AML-193 (cell line): ENCODE measurements at places on chromosomes 7 and 10.

DNA sequence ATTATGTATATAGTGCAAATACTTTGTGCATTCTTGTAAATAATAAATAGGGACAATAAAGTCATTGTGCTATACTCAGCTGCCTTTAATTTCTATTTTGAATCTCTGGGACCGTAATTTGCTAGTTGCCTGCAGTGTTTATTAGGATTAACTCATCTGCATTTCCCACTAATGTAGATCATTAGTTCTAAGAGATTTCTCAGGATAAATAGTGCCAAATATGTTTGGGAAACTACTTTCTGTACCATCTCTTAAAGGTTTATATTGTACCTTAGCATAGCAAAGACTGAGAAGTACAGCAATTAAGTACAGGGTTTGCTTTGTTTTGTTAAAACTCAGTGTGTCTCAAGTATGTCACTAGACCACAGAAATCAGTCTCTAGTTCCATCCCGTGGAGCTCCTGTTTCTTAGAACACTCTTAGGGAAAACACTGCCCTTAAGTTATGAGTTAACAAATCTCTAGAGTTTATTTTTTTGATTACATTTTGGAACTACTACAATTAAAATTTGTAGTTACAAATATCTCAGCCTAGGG lies 26.0 kb downstream of the ADD3 start:
- no peak for DNase-seq

DNA sequence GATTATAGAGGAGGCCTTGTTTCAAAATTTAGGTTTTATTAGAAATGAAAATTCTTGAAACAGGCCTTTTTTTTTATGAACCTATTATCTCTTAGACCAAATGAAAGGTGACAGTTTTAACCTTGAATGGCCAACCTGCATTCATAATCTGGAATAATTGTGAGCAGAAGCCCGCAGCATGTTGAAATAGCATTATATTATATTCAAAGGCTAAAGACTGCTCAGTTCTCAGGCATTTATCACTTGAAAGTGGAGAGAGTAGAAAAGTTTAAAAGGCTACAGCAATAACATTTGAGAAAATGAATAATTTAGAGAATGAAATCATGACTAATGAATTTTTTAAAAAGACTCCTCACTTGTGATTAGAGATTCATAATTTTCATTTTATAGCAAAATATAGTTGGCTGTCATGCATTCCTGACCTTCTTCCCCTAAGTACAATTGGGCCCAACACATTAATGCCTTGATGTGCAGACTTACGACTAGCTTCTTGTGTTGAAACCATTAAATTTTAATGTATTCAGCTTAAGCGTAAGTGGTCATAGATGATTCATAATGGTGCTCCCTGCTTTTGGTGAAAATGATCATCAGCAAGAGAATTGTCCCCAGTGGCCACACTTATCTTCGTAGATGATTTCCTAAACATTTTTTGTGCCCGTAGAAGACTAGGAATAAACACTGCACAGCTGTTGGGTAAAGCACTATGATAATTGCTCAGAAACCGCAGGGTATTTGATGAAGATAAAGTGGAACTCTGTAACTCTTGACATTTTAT lies 346.6 kb upstream of the BMPER start:
- DNase-seq = no peak

DNA sequence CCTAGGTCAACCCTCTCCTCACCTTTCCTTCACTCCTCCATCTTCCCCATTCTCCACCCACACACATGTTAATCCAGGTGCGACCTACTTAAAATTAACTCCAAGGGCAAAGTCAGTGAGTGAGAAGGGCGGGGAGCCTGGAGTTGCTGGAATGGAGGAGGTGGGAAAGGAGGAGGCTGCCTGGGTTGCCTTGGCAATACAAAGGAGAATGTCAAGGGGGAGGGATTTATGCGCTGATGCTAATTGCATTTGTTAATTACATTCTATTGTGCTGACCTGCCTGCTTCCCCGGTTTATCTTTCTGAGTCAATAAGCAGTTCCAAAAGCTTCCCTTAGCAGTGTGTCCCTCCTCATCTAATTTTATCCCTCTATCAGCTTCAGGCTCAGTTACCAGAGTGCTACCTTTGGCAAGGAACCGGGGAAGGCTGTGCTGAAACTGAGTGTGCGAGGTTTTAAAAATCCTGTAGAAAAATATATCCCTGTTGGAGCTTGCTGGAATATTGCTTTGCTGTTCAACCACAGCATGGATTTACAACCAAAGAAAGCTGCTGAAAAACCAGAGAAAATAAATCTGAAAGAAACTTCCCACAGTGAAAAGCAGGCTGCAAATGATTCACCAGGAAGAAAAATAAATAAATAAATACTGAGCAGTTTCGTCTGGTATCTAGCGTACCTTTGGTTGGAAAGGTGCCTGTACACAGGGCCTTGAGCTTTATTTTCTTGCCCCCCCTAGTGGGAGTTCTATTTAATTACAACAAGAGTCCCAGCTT lies 113.2 kb upstream of the DGKB start:
- peak; percentile 42 for DNase-seq

DNA sequence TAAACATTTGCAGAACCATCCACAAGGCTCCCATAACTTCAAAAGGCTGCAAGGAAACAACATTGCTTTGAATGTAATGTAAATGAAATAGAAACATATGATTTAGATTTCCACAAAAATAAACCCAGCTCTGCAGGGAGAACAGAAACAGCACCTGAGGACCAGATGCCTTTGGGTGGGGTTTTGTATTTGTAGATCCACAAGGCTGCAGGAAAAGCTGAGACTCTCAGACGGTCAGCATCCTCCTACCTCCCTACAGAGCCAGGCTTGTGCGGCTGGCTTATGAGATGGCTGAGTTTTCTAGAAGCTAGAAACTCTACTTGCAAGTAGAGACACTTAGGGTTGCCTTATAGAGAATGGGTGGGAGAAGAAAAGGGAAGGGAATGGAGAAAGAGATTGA lies 49.8 kb downstream of the FAM107B start:
- no peak for DNase-seq

DNA sequence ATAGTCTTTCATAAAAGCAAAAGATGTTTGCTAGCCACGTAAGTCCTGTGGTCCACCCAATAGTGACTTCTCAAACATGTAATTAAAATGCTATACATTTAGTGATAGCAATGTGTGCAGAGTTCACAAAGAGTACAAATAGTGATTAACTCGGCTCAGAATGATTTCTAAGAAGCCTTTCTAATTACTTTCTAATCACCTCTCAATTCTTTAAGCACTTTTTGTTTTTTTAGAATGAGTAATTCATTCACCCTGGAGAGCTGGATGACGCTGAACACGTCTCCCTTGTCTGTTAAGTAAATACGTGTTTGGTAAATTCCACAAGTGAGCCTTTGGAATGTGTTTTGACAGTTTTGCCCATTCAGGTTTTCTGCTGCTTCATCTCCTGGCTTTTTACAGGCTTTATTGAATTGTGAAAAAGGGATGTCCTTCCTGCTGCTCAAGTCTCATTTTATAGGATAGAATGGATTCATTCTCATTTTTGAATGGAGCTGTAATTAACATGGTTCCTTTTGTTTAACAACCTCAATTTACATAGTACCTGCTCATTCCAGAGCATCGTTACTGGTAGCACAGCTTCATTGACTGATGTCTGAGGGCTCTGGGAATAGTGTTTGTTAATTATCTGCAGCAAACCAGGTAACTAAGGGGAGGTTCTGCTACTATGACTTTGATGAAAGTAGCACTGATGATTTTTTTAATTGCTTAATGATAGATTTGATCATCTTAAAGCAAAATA lies 212.1 kb downstream of the VTI1A start:
- DNase-seq = no peak

DNA sequence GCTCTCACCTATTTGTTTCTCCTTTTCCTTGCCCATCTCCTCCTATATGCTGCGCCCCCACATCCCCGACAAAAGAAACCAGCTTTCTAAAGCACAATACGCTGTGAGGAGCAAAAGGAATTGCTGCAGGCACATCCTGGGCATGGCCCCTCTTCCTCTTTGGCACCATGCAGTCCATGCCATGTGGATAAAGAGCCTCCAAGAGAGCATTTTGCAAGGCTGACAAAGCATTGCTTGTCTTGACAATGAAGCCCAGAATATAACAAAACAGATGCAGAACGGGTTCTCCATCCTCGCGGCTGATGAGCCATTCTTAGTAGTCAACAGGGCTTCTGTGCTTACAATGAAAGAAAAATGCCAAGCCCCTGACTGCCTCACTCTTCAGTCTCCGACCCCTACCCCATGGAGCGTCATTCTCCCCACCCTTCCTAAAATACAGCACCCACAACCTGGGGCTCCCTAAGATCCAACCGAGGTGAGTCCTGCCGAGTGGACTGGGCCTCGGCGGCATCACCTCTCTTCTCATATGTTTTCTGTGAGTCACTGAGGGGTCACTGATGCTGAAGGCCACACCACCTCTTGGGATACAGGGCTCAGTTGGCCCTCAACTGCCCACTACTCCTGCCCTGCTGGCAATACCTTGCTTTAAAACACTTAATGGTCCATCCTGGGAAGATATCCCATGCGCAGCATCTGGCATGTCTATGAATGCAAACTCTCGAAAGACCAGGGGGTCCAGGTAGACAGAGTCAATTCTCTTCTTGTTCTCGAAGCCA lies 47.5 kb downstream of the GSDME start:
- DNase-seq = no peak

GRCh38 chr7:35415411-35415822 lies 161.5 kb upstream of the TBX20 start:
- DNase-seq = no peak

- no peak for DNase-seq
Observed at GRCh38 chr10:50625649-50626132, 1.9 kb upstream of the SGMS1 start.

GRCh38 chr10:70405037-70405824 lies 1.3 kb downstream of the EIF4EBP2 start:
- DNase-seq = peak; percentile 97

- no peak for DNase-seq
Observed at GRCh38 chr7:26861050-26861449, 3.3 kb downstream of the SKAP2 start.

- DNase-seq = no peak
Observed at GRCh38 chr10:76504823-76505222, 1073.4 kb downstream of the LRMDA start.

DNA sequence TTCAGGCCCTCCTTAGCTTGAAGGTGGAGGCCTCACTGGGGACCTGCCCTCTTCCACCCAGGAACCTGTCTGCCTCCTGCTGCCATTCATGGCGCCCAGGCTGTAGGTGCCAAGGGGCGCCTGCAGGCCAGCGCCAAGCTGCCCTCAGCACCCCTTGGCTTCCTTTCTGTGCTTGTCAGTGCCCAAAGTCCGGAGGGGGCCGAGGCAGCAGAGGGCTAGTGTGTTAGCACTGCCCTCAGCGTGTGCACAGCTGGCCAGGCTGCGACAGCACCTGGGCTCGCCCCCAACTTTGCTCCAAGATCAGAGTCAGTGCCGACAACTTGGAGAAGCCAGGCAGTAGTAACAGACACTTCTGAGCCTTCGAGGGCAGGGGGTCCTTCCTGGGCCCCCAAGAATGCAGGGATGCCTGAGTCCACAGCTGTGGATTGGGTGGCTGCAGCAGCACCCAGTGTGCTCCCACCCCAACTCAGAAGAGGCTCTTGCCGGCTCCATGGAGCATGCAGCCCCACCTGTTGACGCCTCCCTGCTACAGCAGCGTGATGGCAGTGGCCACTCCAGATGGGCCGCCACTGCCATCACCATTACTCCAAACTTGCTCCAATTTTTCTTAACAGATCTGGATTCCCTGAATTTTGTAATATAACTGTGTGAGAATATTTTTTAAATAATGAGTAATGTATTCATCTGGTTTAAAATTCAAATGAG lies 41.7 kb downstream of the CACUL1 start:
- DNase-seq = no peak

DNA sequence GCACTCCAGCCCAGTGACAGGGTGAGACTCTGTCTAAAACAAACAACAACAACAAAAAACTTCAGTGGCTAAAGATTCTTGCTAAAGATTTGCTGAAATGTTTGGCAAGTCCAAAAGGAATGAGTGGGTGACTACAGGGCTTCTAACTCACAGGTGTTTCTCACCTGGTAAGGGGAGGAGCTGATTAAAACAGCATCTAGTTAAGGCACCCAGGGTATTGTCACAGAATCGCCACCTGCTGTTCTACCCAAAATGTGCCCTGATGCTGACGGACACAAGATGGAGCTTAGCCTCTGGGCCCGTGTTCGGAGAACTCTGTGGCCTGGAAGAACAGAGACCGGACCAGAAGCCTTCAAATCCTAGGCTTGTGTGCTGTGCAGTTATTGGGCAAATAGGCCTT lies 336.0 kb upstream of the GALNT17 start:
- DNase-seq = no peak

- no peak for DNase-seq
Observed at GRCh38 chr7:158698657-158699195, 5.9 kb downstream of the NCAPG2 start.

DNA sequence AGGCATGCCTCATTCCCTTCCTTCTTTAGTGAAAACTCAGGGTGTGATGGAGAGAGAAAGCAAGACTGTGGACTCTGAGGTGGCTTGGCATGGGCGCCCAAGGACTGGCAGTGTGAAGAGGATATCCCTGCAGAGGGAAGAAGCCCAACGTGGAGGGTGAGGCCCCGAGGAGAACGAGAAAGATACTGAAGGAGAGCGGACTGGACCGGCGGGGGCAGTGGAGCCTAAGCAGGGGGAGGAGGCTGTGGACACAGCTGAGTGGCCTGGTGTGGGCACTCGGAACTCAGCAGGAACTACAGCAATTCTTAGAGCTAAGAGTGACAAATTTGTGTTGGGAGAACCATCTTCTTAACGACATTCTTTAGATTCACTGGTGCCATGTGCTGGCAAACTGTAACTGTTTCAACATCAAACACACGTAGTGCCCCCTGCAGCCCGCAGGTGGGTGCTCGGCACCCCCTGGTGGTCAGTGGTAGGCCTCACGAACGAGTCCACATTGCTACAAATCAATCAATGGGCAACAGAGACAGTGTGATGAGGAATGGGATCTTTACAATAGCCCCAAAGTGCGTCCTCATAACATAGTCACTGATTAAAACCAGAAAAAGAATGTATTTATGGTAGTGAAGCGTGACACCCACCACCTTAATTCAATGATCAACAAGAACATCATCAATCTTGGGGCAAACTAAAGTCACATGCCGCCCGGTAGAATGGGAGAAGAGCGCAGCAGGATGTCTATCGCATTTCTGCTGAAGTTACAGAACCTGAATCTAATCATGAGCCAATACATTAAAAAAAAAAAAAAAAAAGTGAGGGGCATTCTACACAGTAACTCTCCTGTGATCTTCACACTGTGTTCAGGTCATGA lies 2.0 kb upstream of the SFTPA1 start:
- peak; percentile 6 for DNase-seq

DNA sequence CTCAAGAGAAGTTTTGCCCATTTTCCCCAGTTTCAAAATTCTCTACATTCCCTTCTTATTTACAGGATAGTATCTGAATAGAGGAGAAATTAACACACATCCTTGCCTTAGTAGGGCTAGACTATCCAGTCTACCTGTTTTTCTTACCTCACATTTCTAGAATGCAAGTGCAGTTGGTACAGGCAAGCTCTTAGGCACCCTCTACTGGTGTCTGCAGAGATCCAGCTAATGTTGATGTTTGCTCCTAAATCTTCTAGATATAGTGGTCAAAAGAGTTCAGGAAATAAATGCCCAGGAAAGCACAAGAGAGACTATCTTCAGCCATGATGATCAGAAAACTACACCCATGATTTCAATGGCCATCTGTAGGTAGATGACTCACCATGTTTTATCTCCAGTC lies 205.3 kb downstream of the HTR7 start:
- DNase-seq = no peak

GRCh38 chr7:104980440-104980839 lies 33.6 kb upstream of the KMT2E start:
- no peak for DNase-seq
